ENCODE measurements at places on chromosomes 6 and 20.

DNA sequence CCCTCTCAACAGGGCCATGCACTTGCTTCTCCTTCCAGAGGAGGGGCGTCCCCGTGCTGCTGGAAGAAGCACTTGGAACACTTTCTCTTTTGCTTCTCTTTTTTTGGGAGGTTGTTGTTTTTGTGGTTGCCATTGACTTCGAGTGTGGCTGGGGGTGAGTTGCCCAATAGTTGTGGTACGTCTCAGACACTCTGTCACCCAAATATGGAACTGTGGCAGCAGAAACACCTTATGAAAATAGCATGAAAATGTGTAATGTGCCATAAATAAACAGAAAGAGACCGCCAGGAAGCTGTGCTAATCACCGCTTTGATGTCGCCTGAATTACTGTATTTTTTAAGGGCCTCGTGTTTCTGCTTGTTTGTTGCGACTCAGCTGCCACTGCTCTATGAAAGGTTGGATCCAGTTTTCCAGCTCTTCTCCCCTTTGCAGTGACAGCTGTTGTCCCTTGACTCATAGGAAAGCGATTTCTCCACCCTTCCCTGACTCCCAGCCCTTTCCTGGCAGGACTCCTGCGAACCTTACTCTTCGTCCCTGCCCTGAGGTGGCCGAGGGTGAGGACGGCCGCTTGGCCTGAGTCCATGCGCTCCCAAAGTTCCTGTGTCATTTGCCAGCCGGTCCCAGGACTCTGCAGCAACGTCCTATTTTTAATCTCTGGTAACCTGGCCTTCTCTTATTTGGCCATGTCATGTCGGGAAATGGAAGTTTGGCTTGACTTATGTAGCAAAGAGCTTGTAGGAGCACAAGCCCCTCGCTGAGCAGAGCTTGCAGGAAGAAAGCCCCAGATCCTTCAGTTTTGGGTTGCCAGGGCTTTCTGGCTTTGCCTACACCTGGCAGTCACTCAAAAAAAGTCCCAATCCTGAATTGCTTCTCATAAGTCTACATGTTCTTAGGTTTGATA is 694.6 kb downstream of the QKI start:
- DNase-seq, result peak; percentile 88

GRCh38 chr6:28542440-28543296 is 17.0 kb downstream of the GPX5 start:
- peak; percentile 52 for DNase-seq

GRCh38 chr6:137808836-137809315 is 58.2 kb upstream of the TNFAIP3 start:
- no peak for DNase-seq

- peak; percentile 8 for DNase-seq
Measured at GRCh38 chr20:64247307-64247618, 8.3 kb upstream of the PCMTD2 start.

- no peak for DNase-seq
Measured at GRCh38 chr6:56335726-56336125, 88.3 kb upstream of the COL21A1 start.

- DNase-seq, result no peak
Measured at GRCh38 chr6:131443514-131443913, 129.5 kb upstream of the ARG1 start.

Data from left cardiac atrium (tissue), 4 donors.